Gastroesophageal sphincter (tissue), 4 donors: ENCODE measurements at places on chromosomes 3 and 15. TPM values are rescaled to one million over a fixed set of nuclear protein-coding genes. Genes with fewer than 3 reads are reported as not detected.

PLXNB1 gene
- 159 TPM for total RNA-seq

AMT gene
- total RNA-seq: 0.32 TPM

DNA sequence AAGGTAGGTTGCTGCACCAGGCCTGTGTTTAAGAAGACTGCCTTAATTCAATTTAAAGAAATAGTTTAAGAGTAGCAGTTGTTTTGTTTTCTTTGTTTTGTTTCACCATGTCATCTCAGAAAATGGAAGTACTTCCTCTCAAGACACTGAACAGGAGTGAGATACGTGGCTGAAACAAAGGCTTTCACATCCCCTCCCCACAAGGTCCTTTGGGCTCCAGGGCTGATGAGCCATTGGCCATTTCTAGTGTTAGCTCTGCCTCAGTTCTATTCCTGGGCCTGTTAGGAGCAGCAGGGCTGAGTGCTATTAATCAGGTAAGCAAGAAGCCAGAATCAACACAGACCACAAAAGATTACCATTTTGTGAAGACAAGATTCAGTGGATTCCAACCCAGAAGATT lies 132.8 kb downstream of the KCNAB1 start:
- ATAC-seq: no peak

DNA sequence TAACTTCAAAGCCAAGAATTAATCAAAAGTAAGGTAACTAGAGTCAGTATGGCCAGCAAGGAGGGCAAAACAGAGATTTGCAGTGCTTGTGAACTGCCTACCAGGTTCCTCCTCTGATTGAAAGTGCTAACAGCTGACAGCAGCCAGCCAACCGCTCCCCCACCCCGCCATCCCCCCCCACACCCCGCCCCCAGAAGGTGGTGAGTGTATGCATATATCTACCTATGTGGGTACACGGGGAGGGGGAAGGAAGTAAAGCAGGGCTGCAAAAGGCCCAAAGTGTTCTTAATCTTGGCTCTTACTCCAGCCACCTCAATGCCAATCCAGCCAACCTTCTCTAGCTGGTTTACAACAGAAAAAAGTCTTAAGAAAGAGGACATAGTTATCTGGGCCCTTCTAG lies 50.7 kb downstream of the RAF1 start:
- ATAC-seq: no peak

- peak; percentile 49 for ATAC-seq
These were observed 5.2 kb downstream of the RCCD1 start for GRCh38 chr15:90959894-90960293.

DNA sequence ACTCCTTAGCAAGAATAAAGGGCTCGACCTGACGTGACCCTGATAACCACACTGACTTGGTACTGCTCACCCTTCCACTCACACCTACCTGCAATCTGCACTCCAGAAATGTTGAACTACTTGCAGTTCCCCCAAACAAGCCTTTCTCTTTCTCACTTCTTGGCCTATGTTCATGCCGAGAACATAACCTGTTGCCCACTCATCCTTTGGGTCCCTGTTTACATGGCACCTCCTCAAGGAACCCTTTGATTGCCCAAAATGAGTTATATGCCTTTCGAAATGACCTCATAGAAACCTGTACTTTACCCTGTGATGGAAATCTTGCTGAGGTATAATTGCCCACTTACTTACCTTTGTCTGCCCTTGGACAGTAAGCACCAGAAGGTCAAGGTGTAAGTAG lies 96.2 kb downstream of the TMCO5A start:
- ATAC-seq: no peak

SAMD7 gene
- total RNA-seq: not detected

GRCh38 chr15:65841121-65841930 lies 28.0 kb upstream of the RAB11A start:
- ATAC-seq: no peak

DNA sequence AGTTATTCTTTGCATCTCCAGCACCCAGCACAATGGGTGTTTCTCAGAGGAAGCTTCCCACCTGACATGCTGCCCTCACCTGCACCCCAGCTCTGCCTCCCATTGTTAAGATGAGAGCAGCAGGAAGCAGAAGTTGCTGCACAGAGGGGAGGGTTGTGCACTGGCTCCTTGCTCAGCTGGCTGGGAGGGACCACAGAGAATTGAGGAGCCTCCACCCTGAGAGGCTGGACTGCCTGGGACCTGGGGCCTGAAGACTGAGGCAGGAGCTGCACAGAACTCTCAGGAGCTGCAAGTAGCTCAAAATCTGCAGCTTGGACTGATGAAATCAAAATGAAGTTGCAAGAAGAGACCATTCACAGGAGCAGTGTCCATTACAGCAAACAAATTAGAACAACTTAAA lies 222.3 kb upstream of the LINGO1 start:
- no peak for ATAC-seq

TMCO5A gene
- not detected for total RNA-seq

- ATAC-seq: no peak
These were observed 217.7 kb upstream of the CGNL1 start for GRCh38 chr15:57158589-57158988.

DNA sequence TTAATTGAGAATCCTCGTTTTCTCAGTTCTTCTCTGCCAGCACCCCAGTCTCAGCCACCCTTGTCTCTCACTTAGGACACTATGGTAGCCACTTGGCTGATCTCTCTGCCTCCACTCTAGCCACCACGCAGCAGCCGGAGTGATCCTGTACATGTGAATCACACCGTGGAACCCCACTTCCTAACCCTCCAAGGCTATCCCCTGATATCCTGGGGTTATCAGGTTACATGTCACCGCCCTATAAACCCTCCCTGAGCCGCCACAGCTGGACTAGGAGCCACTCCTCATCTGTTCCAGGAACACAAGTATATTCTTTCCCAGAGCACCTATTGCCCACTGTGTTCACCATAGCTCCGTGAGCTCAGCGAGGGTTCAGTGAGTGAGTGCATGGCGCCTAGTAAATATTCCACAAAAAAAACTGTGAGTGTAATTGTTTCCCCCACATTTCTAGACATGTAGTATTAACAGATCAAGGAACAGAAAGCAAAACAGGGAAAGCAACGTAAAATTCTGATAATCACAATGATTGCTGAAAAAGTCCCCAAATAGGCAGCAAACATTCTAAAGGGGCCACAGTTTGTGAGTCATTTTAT lies 661 bp upstream of the PARP14 start:
- ATAC-seq: peak; percentile 46

DNA sequence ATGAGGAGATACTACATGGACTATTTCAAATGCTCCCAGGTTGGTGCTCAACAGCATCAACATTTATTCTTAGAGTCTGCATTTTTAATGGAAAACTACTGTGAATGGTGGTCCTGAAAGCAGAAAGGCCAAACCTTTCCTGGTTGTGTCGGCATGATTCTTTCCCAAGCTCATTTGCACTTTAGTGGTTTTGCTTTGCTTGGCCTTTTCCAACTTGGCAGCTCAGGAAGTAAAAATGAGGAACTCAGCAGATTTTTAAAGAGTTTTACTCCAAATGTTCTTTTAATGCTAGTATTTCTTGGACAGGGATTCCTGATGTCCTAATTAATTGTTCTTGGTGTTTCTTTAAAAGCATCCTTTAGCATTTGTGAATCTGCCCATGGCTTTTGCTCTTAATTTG lies 197.4 kb downstream of the SLC9A9 start:
- no peak for ATAC-seq

DNA sequence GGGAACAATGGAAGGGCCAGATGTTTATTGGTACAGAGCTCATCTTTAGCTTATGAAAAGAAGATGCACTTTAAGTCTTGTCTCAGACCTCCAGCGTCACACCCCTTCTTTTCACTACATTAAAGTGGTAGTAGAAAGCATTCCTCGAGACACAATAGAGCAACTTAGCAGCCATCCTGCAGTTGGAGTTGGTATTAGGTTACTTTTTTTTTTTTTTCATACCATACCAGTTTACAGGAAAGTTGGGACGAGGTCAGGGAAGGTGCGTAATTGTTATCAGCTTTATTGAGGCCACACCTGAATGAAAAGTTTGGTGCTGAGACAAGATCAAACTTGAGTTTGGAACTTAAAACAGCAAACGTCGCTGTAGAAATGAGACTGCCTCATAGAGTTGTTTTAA lies 203.8 kb downstream of the SOX2 start:
- ATAC-seq: no peak

HYKK gene
- total RNA-seq: 5.6 TPM

DNA sequence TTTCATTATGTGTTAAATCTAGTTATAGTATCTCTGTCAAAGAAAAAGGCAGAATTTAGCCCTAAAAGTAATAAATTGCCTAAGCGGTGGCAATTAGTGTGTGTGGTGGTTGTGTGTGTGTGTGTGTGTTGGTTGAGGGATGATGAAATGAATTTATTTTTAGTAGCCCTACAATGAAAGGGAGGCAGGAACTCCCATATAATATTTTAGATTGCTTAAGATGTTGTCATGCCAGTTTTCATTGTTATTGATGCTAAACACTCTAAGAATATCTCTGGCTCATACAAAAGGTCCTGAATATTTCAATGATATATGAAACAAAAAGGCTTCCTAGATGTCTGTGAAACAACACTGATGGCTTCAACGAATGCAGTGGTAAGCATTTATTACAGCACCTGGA lies 140.6 kb upstream of the TBC1D5 start:
- no peak for ATAC-seq

DNA sequence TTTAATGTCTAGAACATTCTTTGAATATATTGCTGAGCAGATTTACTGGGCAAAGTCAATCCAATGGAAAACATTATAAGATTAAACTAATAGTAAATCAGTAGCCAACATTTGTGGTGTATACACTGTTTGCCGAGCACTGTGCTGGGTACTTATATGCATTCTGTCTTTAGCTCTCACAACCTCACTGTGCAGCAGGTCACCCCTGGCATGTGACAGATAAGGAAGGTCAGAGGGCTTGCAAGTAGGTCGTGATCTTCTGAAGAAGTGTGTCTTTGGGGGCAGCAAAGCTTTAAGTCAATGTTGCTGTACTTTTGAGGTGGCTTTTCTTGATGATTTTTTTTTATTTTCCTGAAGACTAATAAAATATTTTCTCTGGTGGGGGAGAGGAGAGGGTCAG lies 62.2 kb downstream of the TCAIM start:
- ATAC-seq: no peak

SNTN gene
- not detected for total RNA-seq

ACKR2 gene
- 9.3 TPM for total RNA-seq

- ATAC-seq: no peak
These were observed 6.1 kb downstream of the PLCB2 start for GRCh38 chr15:40301467-40302179.

DNA sequence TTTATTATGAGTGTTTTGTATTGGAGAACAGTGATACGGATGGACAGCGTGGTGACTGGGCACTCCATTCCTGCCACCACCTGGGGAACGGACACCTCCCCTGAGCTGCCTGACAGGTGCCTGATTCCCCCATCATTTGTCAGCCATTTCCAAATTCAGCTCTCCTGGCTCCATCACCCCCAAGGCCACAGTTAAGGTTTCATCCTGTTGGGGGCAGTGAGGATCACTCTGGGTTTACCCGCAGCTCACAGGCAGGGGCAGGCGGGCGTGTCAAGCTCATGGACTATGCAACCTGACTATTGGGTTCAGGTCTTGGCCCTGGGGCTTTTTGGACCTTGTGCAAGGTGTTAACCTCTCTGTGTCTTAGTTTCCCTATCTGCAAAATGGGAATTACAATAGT lies 76.3 kb downstream of the RAB11A start:
- no peak for ATAC-seq

GRCh38 chr15:95953032-95953431 lies 377.5 kb upstream of the NR2F2 start:
- ATAC-seq: no peak

TMEM266 gene
- 0.77 TPM for total RNA-seq

DNA sequence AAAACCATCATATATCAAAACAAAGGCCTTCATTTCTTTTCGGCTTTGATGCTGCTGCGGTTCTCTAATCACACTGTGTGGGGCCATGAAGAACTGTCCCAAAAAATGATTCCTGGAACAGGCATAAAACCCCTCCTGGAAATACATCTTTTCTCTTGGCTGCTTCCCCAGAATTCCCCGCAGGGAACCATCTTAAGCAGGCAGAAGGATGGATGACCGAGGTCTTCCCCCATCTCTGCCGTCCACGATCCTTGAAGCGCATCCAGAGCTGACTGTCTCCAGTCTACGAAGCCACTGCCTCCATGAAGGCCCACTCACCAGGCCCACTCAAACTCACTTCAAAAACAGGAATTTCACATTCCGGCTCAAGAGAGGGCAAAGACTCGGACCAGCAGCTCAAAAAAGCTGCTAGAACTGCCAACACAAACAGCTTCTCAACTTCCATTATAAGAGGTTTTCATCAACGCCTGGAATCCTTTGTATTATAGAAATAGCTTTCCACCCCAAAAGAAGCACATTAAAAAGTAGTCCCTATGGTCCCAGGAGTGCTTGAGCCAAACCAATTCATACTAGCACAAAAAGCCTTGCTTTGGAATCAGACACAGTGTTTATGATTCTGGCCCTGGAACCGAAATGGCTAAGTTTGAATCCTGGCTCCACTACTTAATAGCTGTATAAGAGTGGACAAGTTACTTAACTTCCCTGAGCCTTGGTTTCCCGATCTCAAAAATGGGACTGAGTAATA lies 487.5 kb upstream of the WNT5A start:
- ATAC-seq: no peak

DNA sequence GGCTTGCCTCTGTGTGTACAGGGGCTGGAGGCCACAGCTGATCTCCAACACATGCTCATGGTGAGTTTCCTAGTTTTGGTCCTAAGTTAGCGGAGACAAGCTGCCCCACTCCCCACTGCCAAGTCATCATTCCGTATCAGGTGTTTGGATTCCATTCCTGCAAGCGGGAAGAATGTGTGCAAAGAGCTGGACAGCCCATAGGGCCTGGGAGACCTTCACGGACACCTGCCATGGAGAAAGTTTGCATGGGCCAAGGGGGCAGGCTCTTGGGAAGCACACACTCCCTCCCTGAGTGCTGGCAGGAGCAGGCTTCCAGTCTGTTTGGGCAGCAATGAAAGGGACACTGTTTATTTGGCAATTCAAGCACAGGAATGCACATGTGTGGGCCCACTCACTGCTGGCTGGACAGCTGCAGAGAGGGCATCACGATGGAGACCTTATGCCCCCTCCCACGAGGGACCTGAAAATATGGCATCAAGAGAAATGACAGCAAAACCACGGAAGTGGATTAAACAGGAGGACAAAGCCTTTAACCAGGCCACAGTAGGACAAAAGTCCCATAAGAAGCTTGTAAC lies 149.7 kb downstream of the KLF13 start:
- ATAC-seq: no peak

DNA sequence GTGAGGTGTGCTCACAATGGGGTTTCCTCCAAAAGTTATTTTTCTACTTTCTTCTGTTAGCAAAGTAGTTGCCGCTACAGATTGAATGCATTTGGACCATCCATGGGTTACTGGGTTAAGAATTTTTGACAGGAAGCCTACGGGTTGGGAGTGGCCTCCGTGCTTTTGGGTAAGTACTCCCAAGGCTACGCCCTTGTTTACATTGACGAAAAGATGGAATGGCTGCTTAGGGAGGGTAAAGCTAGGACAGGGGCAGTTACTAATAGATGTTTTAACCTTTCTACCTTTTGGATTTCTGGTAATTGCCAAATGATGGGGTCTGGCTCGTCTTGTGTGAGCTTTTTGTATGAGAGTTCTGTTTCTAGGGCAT lies 20.4 kb upstream of the ATG7 start:
- no peak for ATAC-seq

GRCh38 chr15:91894606-91895005 lies 41.1 kb downstream of the SLCO3A1 start:
- ATAC-seq: no peak
